ENCODE measurements at places on chromosomes 6 and 20.

- DNase-seq, result no peak
Observed at GRCh38 chr6:167779993-167780655, 46.6 kb upstream of the AFDN start.

- DNase-seq, result no peak
Observed at GRCh38 chr6:10382322-10382721, 32.6 kb downstream of the TFAP2A start.

DNA sequence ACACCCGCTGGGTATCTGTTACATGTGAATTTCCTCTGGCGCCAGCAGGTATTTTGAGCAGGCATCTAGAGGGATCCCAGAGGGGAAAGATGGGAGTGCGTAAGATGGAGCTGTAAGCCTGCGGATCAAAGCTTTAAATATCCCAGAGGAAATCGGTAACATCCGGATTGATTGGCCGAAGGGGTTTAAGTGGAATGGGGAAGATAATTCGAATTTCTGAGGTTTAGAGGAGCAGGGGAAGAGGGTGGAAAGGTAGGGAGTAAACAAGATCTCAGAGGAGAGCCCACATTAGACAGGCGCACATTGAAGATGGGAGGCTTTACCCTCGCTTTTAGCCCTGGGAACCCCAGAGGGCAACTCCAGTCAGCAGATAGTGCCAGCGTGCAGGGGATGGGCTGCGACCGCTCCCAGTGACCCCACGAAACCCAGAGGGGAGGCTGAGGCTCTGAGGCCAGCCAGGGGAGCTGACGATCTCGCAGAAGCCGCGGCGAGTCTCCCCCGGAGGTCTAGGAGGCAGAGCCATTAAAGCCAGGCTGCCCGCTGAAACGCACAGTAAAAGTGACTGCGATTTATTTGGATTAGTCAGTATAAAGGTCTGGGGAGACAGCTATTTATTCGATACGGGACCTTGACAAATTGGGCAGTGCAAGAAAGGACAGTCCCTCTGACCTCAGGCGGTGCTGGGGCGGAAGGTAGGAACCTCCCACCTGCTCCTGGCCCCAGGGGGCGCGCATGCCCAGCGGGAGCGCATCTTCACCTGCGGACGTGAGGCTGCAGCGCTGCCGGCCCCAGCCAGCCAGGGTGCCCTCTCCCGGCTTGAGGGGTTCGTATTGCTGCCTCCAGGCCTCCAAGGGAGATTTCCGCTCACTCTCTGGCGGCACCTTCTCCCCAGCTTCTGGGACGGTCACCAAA is 34.3 kb upstream of the TCF21 start:
- no peak for DNase-seq

GRCh38 chr6:17599877-17600526 is at the start of gene FAM8A1:
FAM8A1 (plus strand) TSS chr6:17600302; CDS start chr6:17600410, 108 bp downstream.
- DNase-seq, result peak; percentile 67

DNA sequence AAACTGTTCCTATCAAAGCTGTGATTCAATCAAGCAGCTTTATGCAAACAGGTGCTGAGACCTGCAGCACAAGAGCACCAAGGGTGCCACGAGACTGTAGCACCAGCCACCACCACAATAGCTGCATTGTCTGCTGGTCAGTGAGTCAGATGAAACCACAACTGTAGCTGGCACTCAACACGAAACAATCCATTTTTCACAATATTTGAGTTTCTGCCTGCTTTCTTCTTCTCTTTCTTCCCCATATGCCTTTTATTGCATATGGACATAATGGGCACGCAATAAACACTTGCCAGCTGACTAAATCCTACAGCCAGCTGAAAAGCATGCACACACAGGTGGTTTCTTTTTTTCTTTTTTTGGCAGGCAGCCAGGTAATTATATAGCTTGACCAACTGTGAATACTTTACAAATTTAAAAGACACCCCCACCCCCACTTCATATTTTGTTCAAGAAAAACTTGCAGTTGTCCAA is 16.6 kb downstream of the SLC2A12 start:
- DNase-seq, result no peak

DNA sequence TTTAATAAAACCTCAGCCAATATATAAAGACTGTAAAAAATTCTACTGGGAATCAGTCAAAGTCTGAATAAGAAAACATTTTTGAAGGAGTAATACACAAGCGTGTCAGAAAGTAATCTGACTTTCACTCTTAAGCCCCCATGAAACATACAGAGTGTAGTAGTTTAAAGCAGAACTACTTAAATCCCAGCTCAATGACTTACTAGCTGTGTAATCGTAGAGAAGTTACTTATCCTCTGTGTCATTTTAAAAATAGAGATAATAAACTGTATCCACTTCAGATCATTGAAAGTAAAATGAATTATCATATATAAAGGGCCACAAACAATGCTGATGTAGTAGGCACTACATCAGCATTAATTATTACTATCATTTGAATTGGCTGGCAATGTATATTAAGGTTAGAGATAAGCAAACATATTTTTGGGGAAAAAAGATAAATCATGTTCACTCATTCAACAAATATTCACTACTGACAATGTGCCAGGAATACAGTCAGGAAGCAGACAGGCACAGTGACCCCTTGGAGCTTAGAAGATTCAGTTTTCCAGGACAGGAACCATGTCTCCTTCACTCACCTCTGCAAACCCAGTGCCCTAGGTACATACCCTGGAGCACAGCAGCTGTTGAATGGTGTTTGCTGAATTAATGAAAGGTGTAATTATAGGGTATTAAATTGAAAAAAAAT is 14.4 kb downstream of the REPS1 start:
- DNase-seq, result no peak
